Hematopoietic multipotent progenitor cell treated with erythropoietin and hydrocortisone succinate and interleukin-3 and kit ligand, for 17 days (in vitro differentiated cells): ENCODE measurements at places on chromosomes 5 and 9.

- no peak for DNase-seq
Observed at GRCh38 chr5:139961435-139962157, 81.5 kb downstream of the NRG2 start.

- no peak for DNase-seq
Observed at GRCh38 chr9:7394002-7394774, 405.4 kb downstream of the DMAC1 start.

- DNase-seq, result no peak
Observed at GRCh38 chr9:93589688-93590087, 13.3 kb downstream of the PHF2 start.

GRCh38 chr9:87542141-87542540 is 44.5 kb downstream of the DAPK1 start:
- no peak for DNase-seq

GRCh38 chr9:69805962-69806515 is 14.6 kb upstream of the CFAP95 start:
- DNase-seq, result no peak
